ENCODE measurements at places on chromosomes 5 and 9.
A peak's percentile ranks its signal among the peaks of the same experiment; 100 is the strongest.

DNA sequence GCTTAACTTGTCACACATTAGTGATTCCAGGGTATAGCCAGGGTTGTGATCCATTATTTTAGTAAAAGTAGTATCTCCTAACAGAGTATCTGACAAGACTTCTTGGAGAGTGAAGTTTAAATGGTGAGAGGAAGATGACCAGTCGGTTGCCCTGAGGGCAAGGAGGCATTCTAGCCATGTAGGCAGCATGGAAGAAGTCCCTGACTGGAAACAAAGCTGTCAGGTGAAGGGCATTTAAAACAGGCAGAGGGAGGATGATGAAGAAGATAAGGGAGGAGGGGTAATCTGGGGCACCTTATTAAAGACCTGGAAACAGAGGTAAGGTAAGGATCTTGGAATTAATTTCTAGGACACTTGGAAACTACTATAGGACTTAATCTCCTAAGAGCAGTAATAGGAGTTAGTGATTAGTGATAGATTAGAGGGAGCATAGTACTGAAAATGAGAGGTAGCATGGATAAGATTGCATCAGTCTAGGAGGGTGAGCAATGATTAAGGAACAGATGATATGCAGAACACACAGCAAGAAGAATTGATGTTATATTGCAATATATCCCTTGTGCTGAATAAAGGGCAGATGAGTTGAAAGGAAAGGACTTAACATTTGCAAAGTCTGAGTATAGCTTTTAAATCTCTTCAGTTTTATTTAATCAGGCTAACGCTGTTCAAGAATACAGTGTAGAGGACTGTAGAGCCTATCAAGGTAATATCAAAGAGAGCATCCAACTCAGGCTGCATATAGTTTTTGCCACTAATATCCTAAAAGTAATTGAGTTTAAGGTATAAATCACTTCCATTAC is 9.6 kb downstream of the KIF2A start:
- no peak for DNase-seq

GRCh38 chr9:84300271-84300670 is 40.3 kb downstream of the SLC28A3 start:
- no peak for DNase-seq

DNA sequence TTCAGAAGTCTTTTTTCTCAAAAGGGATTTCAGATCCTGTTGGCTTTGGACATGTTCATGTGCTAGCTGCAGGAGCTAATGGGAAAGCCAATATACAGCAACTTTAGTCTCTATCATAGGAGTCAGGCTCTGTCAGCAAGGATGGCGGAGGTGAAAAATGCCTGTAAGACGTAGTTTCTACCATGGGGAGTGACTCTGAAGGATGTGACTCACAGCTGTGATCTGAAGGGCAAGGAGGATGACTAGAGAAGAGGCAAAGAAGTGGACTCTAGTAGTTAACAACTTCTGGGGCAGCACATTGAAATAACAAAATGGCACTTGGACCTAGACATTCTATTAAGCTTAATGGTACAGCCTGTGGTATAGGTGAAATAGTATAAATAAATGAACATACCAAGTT is 3.1 kb upstream of the NDUFS4 start:
- no peak for DNase-seq

- peak; percentile 73 for DNase-seq
Measured at GRCh38 chr5:137997726-137998213, 35.1 kb downstream of the FAM13B start.

DNA sequence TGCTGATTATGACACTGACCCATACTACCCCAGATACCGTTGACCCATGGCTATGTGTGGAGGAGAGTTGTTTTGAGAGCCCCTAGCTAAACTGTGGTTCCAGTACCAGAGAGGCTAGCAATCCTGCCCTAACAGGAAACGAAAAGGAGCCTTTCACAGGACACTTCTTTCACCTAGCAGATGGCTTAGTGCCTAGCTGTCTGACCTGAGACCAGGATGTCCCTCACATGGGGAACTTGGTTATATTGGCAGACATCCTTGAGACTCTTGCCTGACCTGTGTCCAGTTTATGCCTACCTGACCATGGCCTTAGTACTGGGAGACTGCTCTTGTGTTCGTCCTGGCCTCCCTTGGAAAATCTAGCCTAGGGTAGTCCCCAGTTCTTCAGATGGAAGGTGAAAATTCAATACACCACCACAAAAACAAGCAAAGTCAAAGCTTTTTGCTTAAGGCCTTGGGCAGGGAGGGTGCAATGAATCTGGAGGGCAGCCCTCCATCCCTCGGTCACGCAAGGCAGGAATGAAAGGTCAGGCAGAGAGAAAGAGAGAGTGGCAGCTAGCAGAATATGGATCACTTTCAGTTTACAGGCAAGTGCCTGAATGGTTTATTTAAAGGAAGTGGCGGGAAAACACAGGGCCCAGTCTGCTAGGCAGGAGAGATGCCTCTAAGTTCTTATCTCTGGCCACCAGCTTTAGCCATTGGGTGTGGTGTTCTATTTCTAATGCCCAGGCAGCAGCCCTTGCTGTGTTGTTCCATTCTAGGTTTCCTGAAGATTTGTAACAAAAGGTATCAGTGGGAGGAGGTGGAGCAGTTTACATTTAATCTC is 16.4 kb upstream of the ZNF474 start:
- peak; percentile 20 for DNase-seq

DNA sequence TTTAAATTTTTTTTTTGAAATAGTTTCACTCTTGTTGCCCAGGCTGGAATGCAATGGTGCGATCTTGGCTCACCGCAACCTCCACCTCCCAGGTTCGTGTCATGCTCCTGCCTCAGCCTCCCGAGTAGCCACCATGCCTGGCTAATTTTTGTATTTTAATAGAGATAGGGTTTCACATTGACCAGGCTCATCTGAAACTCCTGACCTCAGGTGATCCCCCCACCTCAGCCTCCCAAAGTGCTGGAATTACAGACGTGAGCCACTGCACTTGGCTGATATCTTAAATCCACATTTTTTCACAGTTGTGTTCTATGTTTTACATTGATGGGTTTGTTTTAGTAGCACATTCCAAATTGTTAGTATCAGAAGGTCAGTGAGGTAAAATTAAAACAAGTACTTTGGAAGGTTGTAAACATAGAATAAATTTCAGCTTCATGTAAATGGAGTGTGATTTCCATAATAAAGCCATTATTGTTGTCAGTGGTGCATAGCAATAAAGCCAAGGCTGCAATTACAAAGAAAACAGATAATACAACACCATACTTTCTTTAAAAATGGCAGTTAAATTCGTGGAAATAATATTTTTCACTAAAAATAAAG is 287.2 kb downstream of the ARRDC3 start:
- no peak for DNase-seq

DNA sequence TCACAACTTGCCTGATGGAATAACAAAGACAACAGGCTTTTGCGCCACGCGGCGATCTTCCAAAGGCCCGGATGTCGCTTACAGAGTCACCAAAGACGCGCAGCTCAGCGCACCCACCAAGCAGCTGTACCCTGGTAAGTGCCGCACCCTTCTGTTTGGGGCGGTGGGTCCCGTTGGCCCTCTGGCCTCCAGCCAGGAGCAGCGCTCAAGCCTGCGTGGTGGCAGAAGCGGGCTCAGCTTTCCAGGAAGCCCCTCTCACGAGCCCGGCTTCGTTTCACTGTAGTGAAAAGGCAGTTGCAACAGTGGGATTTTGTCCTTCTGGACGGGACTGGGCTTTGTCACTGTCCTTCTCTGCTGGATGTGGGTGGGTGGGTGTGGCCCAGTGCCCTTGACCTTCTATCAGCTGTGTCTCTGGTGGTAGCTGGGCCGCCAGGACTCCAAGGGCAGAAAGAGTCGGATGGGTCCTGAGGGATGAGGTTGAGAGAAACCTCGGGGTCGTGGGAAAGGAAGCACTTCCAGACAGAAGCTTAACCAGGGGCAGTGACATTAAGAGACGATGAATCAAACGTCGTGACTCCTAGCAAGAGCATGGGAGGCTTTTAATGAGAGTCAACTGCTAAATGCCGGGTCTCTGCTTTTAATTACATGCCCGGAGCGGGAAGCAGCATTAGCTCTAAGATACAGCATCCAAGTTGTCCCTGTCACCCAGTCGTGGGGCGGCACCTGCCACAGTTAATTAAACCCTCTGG is 49.5 kb downstream of the COL5A1 start:
- no peak for DNase-seq

GRCh38 chr9:87517732-87518131 is 20.1 kb downstream of the DAPK1 start:
- no peak for DNase-seq

DNA sequence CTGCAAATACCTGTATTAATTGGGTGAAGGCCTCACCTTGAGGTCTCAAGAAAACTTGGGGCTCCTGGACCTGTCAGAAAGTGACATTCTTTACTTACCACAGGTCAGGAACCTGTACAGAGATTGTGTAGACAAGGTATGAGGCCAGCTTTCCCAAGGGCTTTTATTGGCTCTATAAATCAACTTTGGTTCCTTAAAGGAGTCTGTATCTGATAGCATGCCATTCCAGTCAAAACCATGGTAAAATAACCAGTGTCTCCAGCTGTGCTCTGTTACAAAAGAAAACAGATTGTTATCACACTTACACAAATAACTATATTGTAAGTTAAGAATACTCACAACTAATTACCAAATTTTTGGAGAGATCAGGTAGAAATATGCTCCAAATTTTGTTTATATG is 64.5 kb downstream of the COL15A1 start:
- no peak for DNase-seq

Measured in MM.1S (cell line).